ENCODE measurements at places on chromosomes 13 and 19. TPM values are rescaled to one million over a fixed set of nuclear protein-coding genes. Genes with fewer than 3 reads are reported as not detected.

DNA sequence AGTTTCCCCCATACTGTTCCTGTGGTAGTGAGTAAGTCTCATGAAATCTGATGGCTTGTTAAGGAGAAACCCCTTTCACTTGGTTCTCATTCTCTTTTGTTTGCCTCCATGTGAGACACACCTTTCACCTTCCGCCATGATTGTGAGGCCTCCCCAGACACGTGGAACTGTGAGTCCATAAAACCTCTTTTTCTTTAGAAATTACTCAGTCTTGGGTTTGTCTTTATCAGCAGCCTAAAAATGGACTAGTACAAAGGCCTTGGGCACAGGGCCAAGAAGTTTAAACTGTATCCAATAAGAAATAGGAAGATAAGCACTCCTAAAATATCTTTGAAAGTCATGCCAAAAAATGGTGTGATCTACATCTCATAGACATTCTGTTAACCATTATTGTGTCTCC lies 176.9 kb downstream of the TBC1D4 start:
- no peak overlapping the region for H3K27ac ChIP-seq
- no peaks in the 10 kb centered on the region for H3K36me3 ChIP-seq
- no peaks in the 10 kb centered on the region for H3K4me1 ChIP-seq
- peaks cover 87% of the 10 kb centered on the region for H3K27me3 ChIP-seq

GRCh38 chr13:111791131-111791530 lies 275.8 kb upstream of the SOX1 start:
- DNase-seq, result no peak
- peaks cover 16% of the 10 kb centered on the region for H3K27me3 ChIP-seq
- no peaks in the 10 kb centered on the region for H3K4me1 ChIP-seq
- H3K36me3 ChIP-seq, result no peaks in the 10 kb centered on the region

- H3K27ac ChIP-seq, result no peak overlapping the region
- H3K36me3 ChIP-seq, result no peaks in the 10 kb centered on the region
- H3K4me1 ChIP-seq, result peaks cover 13% of the 10 kb centered on the region
- peaks cover 17% of the 10 kb centered on the region for H3K27me3 ChIP-seq
- DNase-seq, result no peak
These were observed 122.3 kb downstream of the DNAJC15 start for GRCh38 chr13:43145534-43146196.

DNA sequence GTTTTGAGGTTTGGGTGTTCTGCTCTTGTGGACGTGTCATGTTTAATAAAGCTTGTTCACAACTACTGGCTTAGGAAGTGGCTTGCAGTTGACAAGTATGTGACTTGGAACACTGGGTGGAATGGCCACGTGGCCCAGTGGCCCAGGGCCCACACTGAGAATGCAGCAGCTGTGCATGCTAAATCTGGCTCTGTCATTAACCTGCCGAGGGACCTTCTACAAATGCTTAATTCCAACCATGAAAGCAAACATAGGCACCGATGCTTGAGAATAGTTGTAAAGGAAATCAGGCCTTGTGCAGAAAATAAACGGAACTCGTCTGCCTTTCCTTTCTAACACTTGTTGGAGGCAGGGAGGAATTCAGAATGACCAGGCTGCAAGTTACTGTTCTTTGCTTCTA lies 11.6 kb upstream of the CLDN10 start:
- H3K4me3 ChIP-seq, result no peak overlapping the region
- no peak for DNase-seq
- H3K27me3 ChIP-seq, result no peaks in the 10 kb centered on the region

DNA sequence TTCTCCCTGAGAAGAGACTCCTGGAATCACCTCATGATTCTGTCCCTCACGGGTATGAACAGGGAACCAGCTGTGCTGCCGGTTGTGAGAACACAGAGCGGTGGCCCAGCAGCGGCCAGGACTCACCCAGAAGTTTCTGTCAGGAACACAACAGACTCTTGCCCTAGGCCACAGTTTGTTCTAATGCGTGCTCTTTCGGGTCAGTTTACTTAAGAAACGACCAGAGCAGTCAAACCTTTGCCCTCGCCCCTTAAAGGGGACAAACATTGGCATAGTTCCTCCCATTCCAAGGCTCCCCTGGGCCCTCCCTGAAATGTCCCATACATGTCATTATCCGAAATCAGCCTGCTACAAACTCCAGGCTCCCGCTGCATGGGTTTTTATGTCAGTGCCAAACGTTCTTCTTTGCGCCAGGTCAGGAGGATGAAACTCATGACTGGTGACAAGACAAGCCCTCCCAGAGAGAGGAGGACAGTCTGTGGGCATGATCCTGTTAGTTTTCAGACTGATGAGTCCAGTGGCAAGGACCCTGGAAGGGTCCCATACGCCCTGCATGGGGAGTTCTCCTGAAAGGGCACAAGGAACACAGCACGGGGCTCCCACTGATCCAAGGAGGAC lies 18.3 kb downstream of the ZIC5 start:
- H3K4me3 ChIP-seq, result no peak overlapping the region
- H3K4me1 ChIP-seq, result no peaks in the 10 kb centered on the region
- H3K27me3 ChIP-seq, result peaks cover 80% of the 10 kb centered on the region
- DNase-seq, result no peak
- no peak overlapping the region for H3K27ac ChIP-seq
- H3K36me3 ChIP-seq, result no peaks in the 10 kb centered on the region

- no peaks in the 10 kb centered on the region for H3K27me3 ChIP-seq
- no peaks in the 10 kb centered on the region for H3K4me1 ChIP-seq
- H3K4me3 ChIP-seq, result no peak overlapping the region
- H3K36me3 ChIP-seq, result no peaks in the 10 kb centered on the region
- no peak overlapping the region for H3K27ac ChIP-seq
These were observed 721.9 kb upstream of the SLC10A2 start for GRCh38 chr13:103788061-103788652.

- H3K36me3 ChIP-seq, result no peaks in the 10 kb centered on the region
- peaks cover 44% of the 10 kb centered on the region for H3K27me3 ChIP-seq
- no peak overlapping the region for H3K27ac ChIP-seq
- DNase-seq, result no peak
These were observed 4.0 kb downstream of the GRIN2D start for GRCh38 chr19:48397263-48398101.

- peaks cover 13% of the 10 kb centered on the region for H3K27me3 ChIP-seq
- H3K36me3 ChIP-seq, result no peaks in the 10 kb centered on the region
- no peaks in the 10 kb centered on the region for H3K4me1 ChIP-seq
- no peak overlapping the region for H3K4me3 ChIP-seq
These were observed 97.5 kb downstream of the RGCC start for GRCh38 chr13:41554626-41555386.

DNA sequence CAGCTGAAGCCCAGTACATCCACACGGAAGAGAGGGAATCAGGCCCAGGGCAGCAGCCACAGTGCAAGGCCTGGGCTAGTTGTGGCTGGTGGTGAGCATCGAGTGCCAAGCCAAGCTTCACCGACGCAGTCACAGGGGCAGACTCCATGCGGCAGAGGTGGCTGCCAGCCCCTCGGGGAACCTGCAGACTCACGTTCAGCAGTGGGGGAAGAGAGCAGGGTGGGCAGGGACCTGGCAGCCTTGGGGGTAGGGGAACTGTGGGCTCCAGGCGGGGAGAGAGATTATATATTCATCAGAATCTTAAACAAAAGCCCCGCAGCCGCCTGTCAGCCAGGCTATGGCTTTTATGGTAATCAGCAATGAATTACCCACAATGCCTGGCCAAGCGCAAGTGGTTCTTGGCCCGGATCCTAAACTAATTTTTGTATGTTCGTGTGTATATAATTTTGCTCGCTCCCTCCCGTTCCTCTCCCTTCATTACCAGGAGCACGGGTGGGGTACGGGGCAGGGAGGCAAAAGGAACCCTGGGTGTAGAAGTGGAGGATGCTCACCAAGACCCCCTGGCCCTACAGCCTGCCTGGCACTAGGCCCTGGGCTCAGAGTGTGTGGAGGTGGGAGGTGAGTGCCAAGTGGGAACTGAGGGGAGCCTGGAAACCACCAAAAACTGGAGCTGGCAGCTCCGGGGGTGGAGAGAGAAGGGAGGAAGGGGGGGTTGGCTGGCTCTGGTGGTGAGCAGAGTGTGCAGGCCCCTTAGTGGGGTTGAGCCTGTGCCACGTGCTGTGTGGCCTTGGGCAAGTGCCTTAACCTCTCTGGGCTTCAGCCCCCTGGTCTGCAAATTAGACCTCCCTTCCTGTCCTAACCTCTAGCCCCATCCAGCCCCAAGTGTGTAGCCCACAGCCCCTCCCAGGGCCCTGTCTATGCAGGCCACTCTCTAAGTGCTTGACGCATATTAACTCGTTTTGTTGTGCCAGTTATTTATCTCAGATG lies 31.9 kb downstream of the PTPRS start:
- DNase-seq, result no peak
- H3K36me3 ChIP-seq, result peaks cover 4% of the 10 kb centered on the region
- peak overlapping the region; percentile 74 for H3K27ac ChIP-seq
- H3K4me3 ChIP-seq, result no peak overlapping the region

DNA sequence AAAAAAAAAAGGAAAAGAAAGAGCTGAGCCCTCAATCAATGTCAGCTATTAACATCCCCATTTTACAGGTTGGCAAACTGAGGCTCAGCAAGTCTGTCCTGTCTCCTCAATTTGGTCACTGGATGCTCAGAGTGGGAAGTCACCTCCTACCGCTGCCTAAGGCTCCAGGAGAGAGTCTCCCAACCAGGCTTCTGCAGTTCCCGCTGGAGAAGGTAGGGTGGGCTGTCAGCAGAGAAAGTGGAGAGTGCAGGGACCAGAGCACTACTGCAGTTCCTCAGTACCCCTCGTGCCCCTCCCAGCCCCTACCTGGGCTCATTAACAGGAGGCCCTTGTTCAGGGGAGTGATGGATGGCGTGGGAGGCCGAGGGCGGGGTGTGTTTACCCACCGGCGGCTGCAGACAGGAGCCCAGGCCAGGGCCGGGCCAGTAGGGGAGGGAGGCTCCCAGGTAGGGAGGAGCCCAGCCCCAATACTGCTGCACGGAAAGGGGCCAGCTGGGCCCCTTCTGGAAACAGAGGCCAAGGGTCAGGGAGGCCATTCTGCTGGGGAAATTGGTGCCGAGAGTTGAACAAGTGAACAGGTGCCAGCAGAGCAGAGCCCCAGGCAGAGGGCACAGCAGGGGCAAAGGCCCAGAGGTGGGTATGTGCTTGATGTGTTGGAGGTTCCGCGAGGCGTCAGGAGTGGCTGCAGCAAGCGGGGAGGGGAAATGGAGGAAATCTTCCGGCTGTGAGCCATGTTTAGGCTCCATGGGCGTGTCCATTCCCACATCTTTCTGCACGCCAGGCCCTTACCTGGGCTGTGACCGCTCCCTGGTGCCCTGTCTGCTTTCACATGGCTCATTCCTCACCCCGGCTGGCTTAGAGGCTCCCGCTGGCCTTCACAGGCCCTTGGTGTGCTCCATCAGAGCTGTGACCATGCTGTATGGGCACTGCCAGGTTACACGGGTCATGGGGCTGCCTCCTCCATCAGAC lies 7.6 kb upstream of the COMP start:
- H3K4me3 ChIP-seq, result no peak overlapping the region
- no peaks in the 10 kb centered on the region for H3K36me3 ChIP-seq
- H3K27ac ChIP-seq, result no peak overlapping the region
- peaks cover 78% of the 10 kb centered on the region for H3K27me3 ChIP-seq

GRCh38 chr13:80428349-80429096 lies 87.6 kb upstream of the SPRY2 start:
- H3K4me1 ChIP-seq, result no peaks in the 10 kb centered on the region
- no peak for DNase-seq
- no peak overlapping the region for H3K4me3 ChIP-seq
- no peaks in the 10 kb centered on the region for H3K27me3 ChIP-seq
- H3K27ac ChIP-seq, result no peak overlapping the region

GRCh38 chr13:92355213-92355612 lies 871.4 kb upstream of the GPC6 start:
- no peak overlapping the region for H3K4me3 ChIP-seq
- peak; percentile 76 for DNase-seq
- no peak overlapping the region for H3K27ac ChIP-seq

DNA sequence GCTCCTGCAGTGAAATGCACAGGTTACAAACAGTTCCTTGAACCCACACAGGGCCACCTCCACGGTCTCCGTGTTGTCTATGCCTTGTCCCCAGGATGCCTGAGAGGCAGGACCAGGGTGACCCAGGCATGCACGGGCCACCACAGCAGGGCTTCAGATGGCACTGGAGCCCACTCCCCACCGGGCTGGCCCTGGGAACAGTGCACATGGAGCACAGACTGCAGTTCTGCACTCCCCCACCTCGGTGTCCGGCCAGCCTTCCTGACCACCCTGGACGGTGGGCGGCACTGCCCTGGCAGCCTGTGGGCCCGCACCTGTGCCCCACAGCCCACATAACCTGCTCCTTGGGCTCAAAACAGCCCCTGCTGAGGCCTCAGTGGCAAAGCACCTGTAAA lies 14.3 kb upstream of the SLC35E1 start:
- DNase-seq, result no peak
- H3K4me1 ChIP-seq, result peaks cover 27% of the 10 kb centered on the region
- H3K4me3 ChIP-seq, result no peak overlapping the region
- no peaks in the 10 kb centered on the region for H3K27me3 ChIP-seq
- peak overlapping the region; percentile 73 for H3K27ac ChIP-seq

DNA sequence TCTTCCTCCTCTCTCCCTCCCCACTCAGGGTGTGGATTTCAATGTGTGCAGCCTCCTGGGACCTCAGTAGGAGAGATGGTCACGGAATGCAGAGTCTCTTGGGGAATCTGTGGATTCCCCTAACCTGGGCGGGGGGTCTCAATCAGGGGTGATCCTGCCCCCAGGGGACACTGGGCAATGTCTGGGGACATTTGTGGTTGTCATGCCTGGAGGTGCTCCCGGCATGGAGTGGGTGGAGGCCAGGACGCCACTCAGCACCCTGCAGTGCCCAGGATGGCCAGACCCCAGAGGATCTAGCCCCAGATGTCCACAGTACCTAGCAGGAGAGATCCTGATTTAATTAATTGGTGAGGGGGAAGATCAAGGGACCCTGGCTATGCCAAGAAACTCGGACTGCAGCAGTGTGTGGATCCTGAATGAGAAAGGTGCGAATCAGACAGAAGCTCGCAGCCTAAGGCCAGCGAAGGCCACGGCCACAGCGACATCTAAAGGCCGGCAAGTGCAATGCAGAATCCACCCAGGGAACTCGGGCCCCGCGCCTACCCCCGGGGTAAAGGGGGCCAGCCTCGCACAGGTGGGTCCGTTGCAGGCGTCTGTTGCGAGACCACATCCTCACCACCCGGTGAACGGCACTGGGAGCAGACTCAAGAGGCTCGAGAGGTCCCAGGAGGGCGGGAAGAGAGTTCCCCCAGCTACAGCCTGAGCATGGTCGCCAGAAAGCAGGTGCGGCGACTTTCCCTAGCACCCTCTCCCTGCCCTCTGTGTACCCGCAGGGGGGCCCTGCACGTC lies 88.8 kb downstream of the GNG7 start:
- no peak overlapping the region for H3K27ac ChIP-seq
- H3K4me3 ChIP-seq, result no peak overlapping the region
- H3K36me3 ChIP-seq, result no peaks in the 10 kb centered on the region
- peak; percentile 86 for DNase-seq

- H3K36me3 ChIP-seq, result no peaks in the 10 kb centered on the region
- no peaks in the 10 kb centered on the region for H3K4me1 ChIP-seq
- H3K27ac ChIP-seq, result no peak overlapping the region
- H3K27me3 ChIP-seq, result no peaks in the 10 kb centered on the region
- H3K4me3 ChIP-seq, result no peak overlapping the region
- DNase-seq, result no peak
These were observed 18.6 kb downstream of the FCGBP start for GRCh38 chr19:39915848-39916215.

Gene FUT2
- 9.2 TPM for total RNA-seq

Gene EPSTI1
- 33.8 TPM for total RNA-seq

Gene CLIP3
- 11.8 TPM for total RNA-seq

Gene CPB2
- total RNA-seq, result not detected

Gene GAPDHS
- not detected for total RNA-seq

Gene MCF2L
- 48.0 TPM for total RNA-seq

Gene ATP1A3
- 0.23 TPM for total RNA-seq

Gene BCAM
- total RNA-seq, result 44.1 TPM

Gene NR1H2
- 40.4 TPM for total RNA-seq

Gene MBD3L2B
- total RNA-seq, result not detected
